ENCODE measurements at places on chromosomes 4 and X.

GRCh38 chr4:185904381-185904780 lies 92.4 kb upstream of the SORBS2 start:
- no peak for DNase-seq

DNA sequence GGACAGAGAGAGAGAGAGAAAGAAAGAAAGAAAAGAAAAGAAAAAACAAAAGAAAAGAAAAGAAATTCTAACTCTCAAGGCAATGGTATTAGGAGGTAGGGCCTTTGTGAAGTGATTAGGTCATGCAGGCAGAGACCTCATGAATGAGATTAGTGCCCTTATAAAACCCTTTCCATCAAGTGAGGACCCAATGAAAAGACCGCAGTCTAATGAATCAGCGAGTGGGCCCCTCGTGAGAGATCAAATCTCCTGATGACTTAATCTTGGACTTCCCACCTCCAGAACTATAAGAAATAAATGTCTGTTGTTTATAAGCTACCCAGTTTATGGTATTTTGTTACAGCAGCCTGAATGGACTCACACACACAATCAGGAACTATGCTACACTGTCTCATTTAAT lies 16.9 kb downstream of the AASDH start:
- no peak for DNase-seq

DNA sequence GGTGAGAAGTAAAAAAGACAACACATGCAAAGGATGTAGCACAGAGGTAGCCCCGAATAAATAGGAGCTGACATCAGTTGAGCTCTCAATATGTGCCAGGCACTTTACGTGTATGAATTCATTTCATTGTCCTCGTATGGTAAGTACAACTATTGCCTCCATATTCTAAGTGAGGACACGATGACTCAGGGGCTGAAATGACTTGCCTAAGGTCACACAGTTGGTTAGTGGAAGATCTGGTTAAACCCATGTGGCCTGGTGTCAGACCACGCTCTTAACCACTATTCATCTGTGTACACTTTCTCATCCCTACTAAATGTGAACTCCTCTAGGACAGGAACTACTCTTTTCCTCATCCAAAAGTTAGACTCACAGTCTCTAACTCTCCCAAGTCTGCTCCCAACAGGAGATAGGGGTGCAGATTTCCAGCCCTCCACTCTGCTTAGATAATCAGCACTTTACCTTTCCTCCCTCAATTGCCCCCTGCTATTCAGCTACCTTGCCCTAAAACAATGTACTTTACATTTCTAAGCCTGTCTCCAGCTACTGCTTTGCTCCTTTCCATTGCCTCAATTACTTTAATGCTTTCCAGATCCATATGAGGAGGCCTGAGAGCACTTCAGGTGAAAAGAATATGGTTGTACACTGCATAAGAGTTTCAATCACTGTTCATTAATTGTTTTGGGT lies 58.8 kb upstream of the LHFPL1 start:
- no peak for DNase-seq

DNA sequence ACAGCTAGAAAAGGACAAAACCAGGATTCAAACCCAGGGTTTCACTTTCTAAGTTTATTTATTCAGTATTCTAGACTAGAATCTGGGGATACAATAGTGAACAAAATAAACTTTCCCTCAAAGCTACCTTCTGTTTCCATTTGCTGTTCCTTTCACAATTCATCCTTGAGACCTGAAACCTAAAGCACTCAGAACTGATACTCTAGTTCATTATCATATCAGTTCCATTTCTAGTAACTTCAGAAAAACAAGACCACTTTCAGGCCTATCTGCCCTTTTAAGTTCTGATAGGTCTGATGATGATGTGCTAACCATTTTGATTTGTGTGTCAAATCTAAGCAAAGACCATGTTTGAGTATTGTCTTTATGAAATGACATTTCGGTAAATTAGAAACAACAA lies 7.8 kb upstream of the XK start:
- DNase-seq = no peak

DNA sequence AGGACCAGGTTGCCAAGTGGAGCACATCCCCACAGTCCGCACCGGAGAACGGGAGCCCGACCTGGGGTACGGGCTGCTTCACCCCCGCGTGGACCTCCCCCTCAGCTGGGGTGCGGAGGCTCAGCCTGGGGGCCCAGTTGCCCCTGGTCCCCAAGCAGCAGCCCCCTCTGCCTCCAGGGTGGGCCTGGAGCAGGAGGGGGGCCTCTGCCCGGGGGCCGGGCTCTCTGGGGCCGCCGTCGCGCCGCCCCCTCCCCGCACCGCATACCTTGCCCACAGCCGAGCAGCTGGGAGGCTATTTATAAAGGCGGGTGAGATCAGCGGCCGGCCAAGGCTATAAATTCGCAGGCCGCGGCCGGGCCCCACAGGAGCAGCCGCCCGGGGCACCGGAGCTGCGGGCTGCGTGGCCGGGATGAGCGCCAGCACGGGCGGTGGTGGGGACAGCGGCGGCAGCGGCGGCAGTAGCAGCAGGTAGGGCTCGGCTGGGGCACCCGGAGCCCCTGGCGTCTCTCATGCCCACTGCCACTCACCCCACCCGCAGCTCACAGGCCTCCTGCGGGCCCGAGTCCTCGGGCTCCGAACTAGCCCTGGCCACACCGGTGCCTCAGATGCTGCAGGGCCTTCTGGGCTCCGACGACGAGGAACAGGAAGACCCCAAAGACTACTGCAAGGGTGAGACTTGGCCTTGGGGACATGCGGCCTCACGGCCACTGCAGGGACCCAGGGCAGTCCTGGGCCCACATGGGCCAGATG lies at the start of gene SRPK3:
SRPK3 (plus strand) TSS at position 364 of the 750 bp plus-strand sequence; CDS start at position 410, 46 bp downstream.
- no peak for DNase-seq

- DNase-seq = peak; percentile 90
Observed at GRCh38 chr4:98566361-98567008, 91.9 kb downstream of the TSPAN5 start.

GRCh38 chr4:186342582-186342981 lies 76.6 kb downstream of the F11 start:
- no peak for DNase-seq

GRCh38 chr4:21276046-21276445 lies 575.8 kb downstream of the PACRGL start:
- no peak for DNase-seq

- peak; percentile 54 for DNase-seq
Observed at GRCh38 chr4:144787365-144788258, 141.7 kb downstream of the HHIP start.

DNA sequence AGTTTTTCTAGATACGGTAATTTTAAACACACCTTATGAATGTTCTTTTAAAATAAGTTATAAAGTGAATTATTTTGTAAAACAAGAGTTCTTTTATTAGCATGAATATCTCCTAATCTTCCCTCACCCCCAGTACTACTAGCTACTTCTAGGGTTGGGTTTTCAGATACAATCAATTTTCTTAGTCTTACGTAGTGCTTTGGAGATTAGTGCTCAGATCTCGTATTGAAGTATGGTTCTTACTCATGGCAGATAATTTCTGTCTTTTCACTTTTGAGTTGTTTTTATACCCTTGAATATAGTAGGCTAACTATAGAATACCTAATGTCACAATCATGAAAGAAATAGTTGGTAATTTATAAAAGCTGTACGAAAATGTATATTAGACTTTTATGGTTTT lies 43.2 kb downstream of the CDKL5 start:
- DNase-seq = no peak

- DNase-seq = no peak
Observed at GRCh38 chr4:8593264-8594096, 915 bp downstream of the CPZ start.

- DNase-seq = no peak
Observed at GRCh38 chr4:111991797-111992196, 153.5 kb upstream of the FAM241A start.

DNA sequence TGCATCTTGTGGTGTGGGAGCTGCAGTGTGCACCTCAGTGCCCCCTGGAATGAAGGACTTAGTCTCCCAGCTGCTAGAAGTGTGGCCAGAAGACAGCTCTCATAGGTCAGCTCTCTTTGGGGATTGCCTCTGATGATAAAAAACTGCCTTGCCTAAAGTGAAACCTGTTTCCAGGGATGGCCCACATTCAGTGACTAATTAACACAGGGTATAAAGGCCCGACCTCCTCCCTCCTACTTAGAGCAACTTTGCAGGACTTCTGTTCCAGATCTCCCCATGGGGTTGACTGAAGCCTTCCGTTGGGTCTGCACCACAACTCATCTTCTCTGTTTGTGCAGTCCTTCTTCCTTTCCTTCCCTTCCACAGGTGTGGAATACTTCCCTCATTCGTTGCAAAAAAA lies 53.2 kb downstream of the SPINK2 start:
- no peak for DNase-seq

DNA sequence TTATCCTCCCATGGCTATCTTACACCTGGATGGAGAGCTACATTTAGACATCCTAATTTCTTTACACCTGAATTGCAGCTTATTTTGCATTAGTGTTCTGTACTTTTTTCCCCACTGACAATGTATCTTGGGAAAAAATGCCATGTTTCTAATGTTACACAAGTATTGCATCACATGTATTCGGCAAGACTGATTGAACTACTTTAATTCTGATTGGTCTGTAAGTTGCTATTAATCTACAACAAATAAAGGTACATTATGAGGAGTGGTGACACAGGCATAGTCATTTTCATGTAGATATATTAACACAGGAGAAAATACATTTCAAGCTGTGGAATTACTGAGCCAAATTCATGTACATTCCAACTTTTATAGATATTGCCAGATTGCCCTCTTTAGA lies 558.0 kb downstream of the TRIML1 start:
- DNase-seq = no peak

- DNase-seq = no peak
Observed at GRCh38 chr4:53963781-53964180, 100.6 kb downstream of the CHIC2 start.

DNA sequence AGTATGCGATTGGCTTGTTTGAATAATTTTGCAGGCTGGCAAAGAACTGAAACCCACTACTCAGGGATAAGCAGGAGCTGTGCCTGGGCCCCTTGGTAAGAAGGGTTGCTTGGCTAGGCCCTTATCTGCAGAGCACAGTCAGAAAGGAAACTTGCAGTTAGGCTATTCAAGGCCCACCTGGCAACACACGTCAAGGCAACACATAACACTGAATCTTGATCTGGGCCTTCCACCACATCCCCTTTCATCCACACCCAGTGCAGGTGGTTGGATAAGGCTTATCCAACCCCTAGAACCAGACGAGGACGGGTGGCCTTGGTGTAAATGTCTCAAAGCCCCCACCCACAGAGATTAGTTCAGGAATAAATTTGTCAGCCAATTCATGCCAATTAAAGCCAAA lies 72.8 kb upstream of the NEIL3 start:
- no peak for DNase-seq

DNA sequence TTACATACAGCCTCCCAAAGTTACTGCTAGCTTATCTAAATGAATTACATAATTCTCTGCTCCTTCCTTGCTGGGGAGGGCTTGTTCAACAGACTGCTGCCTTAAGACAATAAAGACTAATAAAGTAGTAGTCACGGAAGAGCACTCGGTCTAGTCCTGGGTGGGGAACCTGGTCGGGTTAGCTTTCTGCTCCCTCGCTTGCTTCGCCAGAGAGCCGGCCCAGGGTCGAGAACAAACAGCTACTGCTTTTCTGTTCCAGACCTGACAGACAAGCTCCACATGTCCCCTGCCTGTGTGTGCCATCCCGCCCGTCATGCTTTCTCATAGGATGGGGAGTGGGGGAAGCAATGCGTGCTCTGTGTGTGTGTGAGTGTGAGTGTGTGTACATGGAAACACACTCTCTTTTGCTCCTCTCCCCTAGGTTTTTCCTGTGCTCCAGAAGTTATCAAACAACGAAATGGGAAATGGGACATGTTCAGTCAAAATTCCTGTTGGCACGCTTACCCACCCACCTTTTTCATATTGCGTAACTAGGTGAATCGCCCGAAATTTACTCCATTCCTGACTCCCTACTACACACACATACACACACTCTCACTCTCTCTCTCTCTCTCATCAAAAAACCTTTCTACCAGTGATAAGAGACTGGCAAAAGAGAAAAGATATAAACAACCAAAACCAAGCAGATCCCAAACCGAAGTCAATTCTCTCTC lies 1.3 kb downstream of the NPY1R start:
- peak; percentile 38 for DNase-seq

DNA sequence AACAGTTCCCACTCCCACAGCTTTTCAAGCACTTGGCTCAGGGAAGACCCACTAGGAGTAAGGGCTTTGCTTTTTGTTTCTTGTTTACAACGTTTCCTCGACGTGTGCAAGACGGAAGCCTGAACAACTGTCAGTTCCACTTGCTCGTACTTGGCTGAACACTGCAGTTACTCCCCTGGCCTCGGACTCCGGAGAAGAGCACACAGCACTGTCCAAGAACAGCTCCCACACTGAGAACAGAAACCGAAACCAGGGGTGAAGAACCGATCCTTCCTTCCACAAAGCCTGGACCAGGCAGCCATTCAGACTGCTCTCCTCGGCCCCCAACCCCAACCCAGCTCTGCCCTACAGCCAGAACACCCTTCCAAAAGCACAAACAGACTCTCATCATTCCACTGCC lies 25.5 kb downstream of the IRF2 start:
- DNase-seq = peak; percentile 86

GRCh38 chr4:86483773-86484172 lies 110.3 kb upstream of the PTPN13 start:
- no peak for DNase-seq
